Hepatocyte (in vitro differentiated cells): ENCODE measurements at places on chromosomes 16 and 17.
A peak's percentile ranks its signal among the peaks of the same experiment; 100 is the strongest.

DNA sequence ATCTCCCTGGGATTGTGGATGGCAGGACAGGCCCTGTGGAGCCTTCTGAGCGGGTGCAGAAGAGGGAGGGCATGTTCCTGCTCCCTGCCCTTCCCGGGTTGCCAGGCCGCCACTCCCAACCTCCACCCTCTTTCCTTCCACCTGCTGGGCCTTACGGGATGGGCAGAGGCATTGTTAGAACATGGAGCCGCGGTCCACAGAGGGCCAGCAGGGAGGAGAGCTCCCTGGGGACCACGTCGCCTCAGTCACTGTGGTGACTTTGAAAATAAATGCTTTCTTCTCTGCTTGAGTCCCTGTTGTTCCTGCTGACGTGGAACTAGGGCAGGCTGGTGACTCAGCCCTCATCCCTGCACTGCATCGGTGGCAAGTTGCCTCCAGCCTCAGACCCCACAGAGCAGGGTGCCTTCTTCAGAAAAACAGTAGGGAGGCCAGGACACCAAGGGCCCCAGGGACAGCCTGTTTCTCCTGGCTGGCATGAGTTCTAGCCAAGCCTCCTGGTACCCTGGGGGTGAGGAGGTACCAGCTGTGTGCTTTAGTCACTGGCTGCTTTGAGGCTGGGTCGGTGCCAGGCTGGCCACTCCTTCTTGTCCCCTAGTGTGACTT lies 224.9 kb downstream of the SEC14L1 start:
- peak; percentile 66 for DNase-seq

DNA sequence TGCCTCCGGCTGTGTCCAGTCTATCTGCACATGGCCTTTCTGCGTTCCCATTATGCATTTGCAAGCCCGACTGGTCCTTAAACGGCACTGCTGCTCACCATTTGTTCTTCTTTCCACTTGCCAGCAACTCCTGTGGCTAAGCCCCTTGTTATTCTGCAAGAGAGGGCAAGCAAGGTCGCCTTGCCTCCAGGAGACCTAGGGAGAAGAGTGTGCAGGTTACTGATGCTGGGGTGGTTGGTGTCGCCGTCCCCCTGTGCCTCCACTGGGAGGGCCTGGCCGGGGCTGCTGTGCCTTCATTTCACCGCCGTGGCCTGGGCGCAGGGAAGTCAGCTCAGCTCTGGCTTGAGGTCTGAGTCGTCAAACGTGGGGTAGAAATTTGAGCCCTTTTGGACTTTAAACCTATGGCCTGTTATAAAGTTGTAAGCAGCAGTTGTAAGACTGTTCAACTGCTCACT lies 12.7 kb downstream of the SLC6A4 start:
- DNase-seq, result peak; percentile 43

DNA sequence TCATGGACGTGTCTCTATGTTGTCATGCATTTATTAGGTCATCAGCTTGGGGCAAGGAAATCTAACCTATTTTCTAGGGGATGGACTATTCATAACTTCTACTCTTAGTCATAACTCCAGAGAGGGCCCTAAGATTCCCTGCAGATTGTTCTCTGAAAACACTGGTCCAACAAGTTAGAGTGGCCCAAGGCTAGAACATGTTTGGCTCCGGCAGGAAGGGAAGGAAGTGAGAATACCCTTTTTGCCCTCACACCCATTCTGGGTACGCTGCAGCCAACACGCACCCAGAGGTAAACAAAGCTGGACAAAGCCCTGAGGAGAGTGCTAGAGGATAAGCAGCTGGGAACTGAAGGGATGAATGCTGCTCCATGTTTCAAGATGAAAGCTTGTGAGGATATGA lies 9.9 kb downstream of the C16orf86 start:
- DNase-seq, result no peak

DNA sequence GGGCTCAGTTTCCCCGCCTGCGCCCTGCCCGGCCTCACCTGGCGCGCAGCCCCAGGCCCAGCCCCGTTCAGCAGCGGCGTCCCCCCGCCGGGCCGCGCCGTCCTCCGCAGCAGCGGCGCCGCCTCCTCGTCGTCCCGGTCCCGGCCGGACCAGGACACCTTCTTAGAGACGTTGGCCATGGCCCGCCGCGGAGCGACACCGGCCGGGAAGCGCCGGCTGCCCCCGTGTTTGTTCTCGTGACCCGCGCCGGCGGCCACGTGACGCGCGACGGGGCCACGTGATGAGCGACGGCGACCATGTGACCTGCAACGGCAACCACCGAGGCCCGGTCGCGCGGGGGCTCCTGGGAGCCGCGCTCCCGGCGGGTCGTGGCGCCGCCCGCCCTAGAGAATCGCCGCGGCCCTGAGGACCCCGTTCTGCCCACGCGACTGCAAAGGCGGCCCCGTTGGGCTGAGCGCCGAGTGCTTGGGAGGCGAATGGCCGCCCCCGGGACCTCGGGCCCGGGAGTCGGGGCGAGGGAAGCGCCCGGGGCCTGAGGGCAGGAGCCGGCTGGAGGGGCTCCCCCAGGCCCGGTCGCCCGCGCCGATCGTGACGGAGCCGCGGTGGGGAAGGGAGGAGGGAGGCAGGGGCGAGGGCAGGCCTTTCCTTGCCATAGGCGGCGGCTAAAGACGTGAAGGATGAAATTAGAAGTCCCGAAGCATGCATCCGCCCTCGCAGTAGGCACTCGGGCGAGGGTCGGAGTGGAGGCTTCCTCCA lies at the start of gene CLCN7:
Gene CLCN7, minus strand, starts transcription at position 233 of the 756 bp plus-strand sequence. Its CDS starts 54 bp downstream, at position 179.
- peak; percentile 91 for DNase-seq

DNA sequence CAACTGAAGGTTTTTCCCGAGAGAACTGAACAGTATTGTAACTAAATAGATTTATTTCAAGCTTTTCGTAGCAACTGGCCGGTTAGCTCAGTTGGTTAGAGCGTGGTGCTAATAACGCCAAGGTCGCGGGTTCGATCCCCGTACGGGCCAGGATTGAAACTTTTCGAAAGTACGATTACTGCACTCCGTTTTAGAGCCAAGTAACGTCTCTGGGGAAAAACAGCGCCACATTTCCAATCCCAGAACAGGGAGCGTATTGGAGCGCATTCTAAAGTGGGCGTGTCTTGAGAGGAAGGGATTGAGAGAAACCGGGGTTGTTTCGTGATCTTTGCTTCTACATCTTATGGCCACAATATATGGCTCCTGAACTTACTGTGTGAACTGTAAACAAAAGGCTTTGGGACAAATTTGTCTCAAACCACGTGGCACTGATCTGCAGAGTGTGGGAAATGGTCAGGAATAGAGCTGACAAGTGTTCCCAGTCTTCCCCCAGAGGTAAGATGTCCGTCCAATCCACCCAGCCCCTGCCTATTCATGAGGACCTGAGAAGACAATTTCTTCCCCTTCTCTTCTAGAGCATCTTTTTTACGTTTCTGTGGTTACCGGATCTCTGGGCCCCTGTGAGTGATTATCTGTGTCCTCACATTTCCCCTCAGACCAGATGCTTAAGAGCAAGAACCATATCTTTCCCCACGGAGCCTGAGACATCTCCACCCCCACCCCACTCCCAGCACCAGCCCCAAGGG lies 2.3 kb downstream of the BORCS6 start:
- peak; percentile 96 for DNase-seq

GRCh38 chr16:70696952-70697593 lies 11.2 kb upstream of the MTSS2 start:
- no peak for DNase-seq

DNA sequence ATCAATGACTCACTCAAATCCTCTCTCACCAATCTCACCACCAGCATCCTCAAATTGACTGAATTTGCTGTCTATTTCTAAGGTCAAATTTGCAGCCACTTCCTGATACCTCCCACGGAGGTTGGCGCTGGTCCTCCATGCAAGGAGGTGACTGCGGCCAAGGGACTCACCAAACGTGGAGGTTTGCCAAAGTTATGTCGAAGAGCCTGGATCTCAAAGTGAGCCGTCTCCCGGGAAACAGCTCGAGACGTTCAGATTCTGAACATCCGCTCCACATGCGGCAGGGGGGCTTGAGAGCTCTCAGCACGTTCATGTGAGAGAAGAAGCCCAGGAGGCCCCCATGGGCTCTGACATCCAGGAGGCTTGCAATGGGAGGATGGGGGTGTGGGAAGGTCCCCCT lies 22.6 kb downstream of the LGALS3BP start:
- no peak for DNase-seq

DNA sequence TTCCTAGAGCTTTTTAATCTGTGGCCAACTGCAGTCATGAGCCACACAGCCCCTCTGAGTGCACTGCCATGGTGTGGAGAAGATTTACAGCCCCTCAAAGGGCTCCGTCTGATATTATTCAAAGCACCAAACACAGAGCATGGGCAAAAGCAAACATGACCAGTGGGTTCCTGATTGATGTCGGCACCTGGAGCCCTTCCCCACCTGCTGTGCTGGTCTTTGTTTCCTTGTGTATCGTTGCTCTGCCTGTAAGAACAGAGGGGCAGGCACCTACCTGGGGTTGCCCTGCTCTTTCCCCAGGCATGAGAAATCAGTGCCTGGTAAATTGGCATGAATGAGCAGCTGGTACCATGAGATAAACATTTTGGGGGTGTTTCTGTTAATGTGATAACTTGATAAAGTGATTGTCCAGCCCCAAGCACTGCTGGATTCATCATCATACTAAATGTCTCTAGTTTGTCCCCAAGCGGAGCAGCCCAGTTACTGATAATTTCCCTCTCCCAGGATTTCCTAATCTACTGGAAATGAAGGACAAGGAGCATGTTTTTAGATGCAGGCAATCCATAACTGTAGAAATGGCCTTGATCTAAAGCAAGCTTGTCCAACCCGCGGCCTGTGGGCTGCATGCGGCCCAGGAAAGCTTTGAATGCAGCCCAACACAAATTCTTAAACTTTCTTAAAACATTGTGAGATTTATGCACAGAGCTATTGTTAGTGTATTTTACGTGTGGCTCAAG lies 5.0 kb upstream of the SPIRE2 start:
- no peak for DNase-seq

DNA sequence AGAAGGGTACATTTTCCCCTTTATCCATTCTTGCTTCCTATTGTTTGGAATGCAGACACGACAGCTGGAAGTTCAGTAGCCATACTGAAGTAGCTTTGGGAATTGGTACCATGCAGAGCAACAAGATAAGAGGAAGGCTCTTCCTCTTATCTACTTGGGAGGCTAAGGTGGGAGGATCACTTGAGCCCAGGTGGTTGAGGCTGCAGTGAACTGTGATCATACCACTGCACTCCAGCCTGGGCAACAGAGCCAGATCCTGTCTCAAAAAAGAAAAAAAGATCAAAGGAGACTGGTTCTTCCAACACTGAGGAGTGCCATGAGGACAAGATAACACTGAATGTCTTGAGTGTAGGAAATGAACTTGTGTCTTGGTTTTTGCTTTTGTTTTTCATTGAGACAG lies 16.0 kb upstream of the RANGRF start:
- DNase-seq, result no peak

DNA sequence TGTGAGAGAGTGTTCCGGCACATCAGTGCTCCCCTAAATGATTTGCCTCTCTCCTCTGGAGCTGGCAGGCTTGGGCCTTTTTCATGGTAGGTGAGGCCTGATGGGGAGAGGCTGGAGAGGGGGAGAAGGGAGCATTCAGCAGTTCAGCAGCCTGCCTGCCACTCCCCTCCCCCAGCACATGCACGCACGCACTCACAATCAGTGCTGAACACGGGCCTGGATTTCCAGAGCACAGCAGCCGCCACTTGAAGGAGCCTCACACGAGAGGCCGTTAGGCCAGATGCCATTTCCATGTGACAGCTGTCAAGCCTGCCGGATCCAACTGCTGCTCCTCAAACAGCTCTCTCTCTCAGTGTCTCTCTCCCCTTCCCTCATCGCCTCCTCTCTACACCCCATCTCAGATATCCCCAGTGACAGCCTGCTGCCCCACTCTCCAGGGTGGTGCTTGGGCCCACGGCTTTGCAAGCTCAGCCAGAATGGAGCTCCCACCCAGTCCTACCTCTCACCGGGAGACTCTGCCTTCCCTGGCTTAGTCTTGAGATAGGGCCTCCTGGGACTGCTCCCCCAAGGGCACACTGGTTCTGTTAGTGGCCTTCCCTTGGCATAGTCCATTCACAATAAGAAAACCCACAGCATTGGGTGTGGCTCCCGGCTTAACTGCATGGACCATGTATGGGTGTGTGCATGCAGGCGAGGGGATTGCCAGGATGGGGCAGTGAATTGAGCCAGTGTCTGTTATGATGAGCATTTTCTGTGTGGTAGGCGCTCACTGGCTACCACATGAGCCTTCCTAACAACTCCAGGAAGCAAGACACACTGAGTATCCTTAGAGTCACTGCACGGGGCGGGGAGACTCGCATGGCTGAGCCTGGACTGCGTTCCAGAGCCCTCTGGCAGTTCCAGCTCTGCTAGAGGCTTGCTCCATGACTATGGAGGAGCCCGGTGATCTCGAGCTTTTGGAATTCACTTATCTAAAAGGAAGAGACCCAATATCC lies 226.2 kb downstream of the CCDC182 start:
- peak; percentile 76 for DNase-seq

DNA sequence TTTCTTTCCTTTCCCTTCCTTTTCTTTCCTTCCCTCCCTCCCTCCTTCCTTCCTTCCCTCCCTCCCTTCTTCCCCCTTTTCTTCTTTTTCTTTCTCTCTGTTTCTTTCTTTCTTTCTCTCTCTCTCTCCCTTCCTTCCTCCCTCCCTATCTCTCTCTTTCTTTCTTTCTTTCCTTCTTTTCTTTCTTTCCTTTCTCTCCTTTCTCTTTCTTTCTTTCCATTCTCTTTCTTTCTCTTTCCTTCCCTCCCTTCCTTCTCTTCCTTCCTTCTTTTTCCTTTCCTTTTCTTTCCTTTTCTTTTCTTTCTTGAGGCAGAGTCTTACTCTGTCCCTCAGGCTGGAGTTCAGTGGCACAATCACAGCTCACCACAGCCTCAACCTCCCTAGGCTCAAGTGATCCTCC lies 31.0 kb downstream of the DEXI start:
- DNase-seq, result no peak

- no peak for DNase-seq
Measured at GRCh38 chr17:37717627-37718323, 27.1 kb downstream of the HNF1B start.

DNA sequence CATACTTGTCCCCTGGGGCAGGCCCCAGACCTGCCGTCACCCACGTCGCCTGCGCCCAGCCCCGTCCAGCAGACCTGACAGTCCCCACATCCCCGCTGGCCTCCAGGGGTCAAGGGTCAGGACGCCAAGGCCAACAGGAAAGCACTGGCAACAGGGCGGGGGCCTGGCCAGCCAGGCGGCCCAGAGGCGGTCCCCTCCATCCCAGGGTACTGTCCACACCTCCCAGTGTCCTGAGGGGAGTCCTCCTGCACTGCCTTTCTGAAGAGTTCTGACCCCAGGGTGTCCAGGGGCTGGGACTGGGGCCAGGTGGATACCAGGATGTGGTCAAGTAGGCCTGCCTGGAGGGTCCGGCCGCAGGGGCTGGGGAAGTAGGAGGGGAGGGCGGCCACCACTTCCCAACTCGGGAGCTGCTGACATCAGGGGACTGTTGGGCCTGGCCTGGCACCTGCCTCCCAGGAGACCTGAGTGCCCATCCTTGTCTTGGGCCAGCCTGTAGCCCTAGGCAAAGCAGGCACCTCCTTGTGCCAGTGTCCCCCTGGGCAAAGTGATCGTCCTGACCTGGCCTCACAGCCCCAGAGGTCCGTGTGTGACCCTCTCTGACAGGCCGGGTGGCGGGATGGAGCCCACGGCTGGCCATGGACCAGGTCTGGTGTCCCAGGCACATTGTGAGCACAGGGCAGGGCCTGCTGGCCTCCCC lies 6.7 kb upstream of the AXIN1 start:
- DNase-seq, result no peak

GRCh38 chr17:34902831-34903547 lies 58.3 kb downstream of the CCT6B start:
- no peak for DNase-seq
